ENCODE measurements at places on chromosomes 3 and 15.

GRCh38 chr3:10333349-10333650, 12.4 kb upstream of the SEC13 start:
- no peak for DNase-seq

- DNase-seq = no peak
Observed at GRCh38 chr3:27545061-27545460, 60.9 kb upstream of the SLC4A7 start.

- peak; percentile 86 for DNase-seq
Observed at GRCh38 chr3:159239059-159239458, 437.2 kb downstream of the MFSD1 start.

GRCh38 chr15:98763179-98763578, 114.8 kb downstream of the IGF1R start:
- DNase-seq = no peak

- no peak for DNase-seq
Observed at GRCh38 chr3:59784164-59784563, 734.3 kb upstream of the CFAP20DC start.

GRCh38 chr3:189947068-189947467, 173.6 kb downstream of the P3H2 start:
- no peak for DNase-seq

DNA sequence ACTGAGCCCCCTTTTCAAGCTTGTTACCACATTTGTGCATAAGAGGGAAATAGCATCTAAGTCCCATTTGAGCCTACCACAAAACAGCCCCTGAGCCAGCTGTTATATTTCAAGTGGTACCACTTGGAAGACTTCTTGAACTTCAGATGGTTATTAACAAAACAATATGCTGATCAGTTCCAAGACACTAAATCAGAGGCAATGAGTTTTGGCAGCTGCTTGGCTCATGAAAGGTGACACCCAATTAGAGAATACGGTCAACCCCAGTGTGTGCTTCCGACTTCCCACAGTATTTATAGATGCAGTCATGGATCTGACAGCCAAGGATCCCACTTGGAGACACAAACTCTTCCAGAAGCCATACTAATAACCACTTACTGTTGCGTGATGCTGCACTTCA, 469.6 kb upstream of the PPP2R3A start:
- DNase-seq = peak; percentile 99

GRCh38 chr3:55897573-55898224, 410.6 kb upstream of the WNT5A start:
- no peak for DNase-seq

DNA sequence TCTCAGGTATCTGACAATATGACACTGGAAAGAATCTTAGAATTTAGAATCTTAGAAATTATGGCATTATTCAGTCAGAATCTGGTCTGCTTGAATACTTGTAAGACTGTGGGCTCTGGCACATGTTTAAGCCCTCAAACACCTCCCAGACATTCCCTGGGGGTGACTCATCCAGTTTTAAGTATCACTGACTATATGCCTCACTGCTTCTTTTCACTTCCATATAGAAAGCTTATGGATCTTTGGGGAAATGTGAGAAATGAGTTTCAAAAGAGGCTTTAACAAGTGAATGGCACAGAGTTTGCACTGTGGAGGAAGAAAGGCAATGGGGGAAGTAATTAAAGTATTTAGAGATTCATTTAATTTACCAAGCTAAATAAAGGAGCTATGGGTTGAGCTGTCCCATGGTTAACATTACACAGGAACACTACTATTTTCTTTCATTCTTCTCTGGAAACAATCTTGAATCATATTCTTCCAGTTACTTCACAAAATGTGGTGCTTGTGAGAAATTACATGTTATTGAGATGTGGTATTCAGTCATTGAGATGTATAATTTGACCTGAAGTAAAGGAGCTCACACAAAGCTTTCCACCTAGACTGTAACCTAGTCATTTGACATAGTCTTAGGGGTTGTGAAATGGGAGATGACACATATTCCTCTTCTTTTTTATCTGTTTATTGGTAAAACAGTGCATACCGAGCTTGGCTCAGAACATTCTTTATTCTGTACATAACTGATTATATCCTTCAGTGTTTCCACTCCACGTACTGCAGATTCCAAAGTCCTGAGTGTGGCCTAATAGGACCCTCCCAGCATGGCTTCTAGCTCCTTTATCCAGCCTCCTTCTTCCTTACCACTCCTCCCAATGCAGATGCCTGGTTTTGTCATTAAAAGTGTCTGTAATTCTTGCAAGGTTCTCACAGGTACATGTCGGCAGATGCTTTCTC, 544.6 kb upstream of the NECTIN3 start:
- DNase-seq = no peak
